ENCODE measurements at places on chromosomes 5 and 9.

- no peak for DNase-seq
These were observed 367.7 kb downstream of the PRELID2 start for GRCh38 chr5:145467446-145467845.

DNA sequence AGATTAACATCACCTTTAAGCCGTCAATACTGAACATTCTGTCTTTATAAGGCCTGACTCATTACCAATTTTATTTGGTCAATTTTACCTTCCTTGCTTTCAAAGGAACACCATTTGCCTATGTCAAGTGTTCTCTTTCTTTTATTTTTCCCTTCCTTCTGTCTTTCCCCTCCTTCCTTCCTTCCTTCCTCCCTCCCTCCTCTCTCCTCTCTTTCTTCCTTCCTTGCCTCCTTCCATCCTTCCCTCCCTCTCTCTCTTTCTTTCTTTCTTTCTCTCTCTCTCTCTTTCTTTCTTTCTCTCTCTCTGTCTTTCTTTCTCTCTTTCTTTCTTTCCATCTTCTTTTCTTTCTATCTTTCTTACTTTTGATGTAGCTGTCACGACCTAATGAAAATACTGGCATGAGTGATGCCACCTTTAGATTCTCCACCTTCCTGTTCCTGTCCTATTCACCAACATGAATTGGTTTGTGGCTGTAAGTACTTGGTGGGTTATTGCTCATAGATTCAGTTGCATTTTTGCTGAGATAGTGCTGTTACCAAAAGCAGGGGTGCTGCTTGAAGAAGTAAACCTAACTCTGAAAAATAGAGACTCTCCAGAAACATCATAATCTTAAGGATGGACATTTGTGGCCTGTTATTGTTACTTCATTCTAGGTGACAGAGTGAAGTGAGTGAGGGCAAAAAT, 33.8 kb downstream of the DOCK8 start:
- no peak for DNase-seq

GRCh38 chr9:35737143-35737542, 4.7 kb downstream of the CREB3 start:
- DNase-seq = no peak

- peak; percentile 18 for DNase-seq
These were observed 96.8 kb downstream of the PHF2 start for GRCh38 chr9:93673021-93673838.

GRCh38 chr5:10987925-10988504, 227.0 kb upstream of the DAP start:
- peak; percentile 0 for DNase-seq

DNA sequence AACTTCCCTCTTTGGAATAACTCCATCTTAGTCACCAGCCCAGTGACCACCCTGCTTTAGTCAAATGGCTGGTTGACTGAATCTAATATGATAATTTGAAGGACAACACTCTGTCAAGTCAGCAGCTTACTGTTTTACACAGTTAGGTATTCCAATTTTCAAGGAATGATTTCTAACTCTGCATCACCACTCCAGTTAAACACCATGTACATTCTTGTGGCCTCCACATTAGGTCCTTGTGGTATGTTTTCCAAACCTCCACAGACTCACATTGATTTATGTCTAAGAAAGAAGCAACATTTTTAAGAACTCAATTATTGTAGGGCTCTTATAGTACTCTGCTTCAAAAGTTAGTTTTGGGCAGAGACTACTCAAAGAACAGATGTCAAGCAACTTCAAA, 110.7 kb downstream of the TLE1 start:
- no peak for DNase-seq

- no peak for DNase-seq
These were observed 232.6 kb upstream of the ADAMTS16 start for GRCh38 chr5:4907571-4907970.

- DNase-seq = no peak
These were observed 2.4 kb downstream of the SOWAHA start for GRCh38 chr5:132815454-132815853.

DNA sequence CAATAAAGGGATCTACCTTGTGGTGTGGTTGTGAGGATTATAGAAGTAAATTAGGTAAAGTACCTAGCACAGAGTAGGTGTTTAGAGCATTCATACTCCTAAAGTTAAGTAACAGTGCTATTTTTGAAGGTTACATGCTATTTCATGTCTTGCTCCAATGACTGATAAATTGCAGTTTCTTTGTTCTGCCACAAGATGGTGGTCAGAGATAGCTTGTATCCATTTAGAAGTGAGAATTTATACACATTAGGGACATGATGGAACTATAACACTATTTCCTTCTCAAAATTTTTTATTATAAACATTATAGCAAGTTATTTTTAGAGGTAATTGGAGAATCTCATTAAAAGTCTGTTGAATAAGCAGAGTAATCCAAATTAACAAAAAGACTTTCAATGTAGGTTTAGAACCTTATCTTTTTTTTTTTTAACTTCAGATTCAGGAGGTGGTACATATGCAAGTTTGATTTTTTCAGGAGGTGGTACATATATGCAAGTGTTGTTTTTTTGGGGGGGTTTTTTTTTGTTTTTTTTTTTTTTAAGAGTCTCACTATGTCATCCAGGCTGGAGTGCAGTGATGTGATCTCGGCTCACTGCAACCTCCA, 17.1 kb downstream of the MTREX start:
- DNase-seq = no peak

DNA sequence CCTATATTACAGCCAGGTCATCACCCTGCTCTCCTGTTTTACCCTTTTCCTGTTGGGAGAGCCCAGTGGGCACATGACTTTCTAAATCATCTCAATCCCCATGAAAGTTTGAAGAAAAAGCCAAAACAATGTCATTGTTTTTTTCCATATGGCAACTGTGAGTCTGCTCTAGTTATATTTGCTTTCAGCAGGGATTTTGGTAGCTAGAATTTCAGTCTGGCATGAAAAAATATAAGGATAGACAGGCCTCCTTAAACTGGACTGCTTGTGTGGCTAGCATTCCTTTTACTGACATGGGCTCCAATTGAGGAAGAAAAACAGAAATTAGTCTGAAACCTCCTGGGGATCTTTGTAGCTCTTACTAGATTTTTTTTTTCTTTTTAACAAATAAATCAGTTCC, 25.6 kb downstream of the MOCS2 start:
- DNase-seq = no peak

DNA sequence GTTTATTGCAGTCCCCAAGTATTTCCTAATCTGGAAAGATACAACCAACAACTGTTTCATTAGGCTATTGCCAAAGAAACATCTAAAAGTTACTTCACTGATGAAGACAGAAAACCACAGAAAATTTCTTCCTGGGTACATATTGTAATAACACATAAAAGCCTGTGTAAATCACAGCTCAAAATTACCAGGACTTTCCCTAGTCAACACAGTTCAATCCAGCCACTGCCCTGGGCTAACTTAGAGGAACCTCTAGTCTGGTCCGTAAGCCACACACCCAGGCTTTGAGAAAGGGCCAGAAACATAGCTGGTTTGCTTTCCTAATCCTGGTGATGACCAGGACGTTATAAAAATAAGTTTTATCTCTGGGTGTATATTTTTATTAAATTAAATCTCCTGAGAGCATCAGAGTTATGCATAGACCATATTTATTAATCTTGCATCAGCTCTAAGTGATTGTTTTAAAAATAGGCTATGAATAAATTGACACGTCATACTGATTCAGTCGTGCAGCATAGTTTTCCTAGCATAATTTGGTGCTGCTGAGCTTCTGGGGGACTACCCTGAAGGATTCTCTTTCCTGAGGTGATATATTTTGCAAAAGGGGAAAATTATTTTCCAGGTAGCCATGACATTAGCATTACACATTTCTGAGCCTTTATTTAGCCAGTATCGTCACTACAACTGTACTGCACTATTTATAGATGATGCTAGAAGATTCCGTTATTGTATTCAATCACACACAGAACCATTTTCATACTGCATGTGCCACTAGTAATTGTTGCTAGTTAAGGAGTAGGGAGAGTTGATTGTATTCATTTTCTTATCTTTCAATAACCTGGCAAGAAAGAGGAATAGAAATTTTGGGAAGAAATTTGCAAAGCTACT, 12.6 kb upstream of the MUSK start:
- no peak for DNase-seq

DNA sequence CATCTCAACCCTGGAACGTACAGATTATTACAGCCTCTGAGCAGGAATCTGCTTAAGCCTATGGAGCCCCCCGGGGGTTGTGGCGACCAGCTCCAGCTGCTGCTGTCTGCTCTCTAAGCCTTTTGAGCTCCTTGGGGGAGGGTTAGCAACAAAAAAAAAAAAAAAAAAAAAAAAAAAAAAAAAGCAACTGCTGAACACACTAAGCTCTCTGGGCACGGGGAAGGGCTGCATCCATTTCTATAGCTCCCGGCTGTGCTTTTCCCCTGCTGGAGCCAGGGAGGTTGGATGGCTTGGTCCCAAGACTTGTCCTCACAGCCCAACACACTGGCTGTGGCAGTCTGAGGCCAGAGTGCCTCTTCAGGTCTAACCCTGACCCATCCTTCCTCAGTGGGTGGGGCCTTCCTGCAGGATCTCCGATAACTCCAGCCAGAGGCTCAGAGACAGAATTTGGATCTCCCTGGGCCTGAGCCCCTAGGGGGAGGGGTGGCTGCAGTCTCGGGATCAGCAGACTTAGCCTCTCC, 82.1 kb downstream of the FBN2 start:
- no peak for DNase-seq

GRCh38 chr9:131593091-131593820, 47.9 kb downstream of the PRRT1B start:
- no peak for DNase-seq

- DNase-seq = no peak
These were observed 63.2 kb downstream of the LHX2 start for GRCh38 chr9:124074746-124075145.

DNA sequence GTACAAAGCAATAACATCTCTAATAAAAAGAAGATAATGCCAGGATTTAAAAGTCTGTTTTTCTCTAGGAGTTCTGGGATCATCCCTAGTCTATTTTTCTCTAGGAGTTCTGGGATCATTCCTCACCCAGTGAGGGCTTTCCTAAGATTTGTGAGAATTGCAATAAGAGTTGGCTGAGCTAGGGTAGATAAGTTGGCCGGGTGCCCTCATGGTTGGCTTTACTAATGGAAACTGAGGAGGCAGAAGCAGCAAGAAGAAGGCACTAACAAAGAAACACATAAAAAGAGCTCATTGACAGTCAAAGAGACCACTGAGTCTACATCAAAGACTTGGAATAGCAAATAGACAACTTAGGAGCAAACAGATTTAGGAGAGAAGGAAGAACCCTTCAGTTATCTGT, 4.2 kb downstream of the SLC1A3 start:
- no peak for DNase-seq

GRCh38 chr5:122756264-122756911, 18.5 kb upstream of the SNX2 start:
- no peak for DNase-seq

DNA sequence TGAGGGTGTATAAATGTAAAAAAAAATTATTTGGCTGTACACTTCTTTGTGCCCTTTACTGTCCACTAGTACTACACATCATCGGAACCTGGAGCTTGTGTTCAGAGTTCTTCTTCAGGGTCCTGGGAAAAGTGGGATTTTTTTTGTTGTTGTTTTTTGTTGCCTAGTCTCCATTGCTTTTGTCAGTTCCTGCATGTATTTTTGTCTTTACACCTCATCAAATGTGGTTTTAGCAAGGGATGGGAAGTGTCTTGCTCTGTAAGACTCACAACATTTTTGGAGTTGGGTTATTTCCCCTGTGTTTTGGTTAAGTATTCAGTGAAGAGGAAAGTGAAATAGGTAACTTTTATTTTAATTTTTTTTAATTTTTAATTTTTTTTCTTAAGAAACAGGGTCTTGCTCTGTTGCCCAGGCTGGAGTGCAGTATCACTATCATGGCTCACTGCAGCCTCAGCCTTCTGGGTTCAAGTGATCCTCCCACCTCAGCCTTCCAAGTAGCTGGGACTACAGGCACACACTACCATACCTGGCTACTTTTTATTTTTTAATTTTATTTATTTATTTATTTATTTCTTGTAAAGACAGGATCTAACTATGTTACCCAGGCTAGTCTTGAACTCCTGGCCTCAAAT, 40.7 kb downstream of the GARNL3 start:
- no peak for DNase-seq

- DNase-seq = no peak
These were observed 402.5 kb downstream of the EFNA5 start for GRCh38 chr5:107268241-107268640.

GRCh38 chr5:154260224-154260927, 69.8 kb downstream of the GALNT10 start:
- DNase-seq = no peak

- DNase-seq = no peak
These were observed 12.4 kb downstream of the KCNV2 start for GRCh38 chr9:2729721-2730120.

DNA sequence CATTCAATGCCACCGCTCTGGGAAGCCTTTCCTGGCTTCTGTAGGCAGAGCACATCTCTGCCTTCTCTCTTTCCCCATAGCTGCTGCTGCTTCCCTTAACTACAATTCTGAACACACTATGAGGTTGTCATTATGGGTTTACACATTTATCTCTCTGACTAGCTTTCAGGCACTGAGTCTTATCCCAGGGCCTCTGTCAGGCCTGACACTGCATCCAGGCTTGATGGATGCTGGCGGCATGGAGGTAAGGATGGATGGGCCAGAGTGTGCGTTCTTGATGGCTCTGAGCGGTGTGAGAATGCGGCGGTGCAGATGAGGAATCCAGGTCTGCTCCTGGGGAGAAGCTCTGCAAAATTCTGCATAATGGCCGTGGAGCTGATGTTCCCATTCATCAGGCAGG, 6.3 kb downstream of the KCNIP1 start:
- no peak for DNase-seq

DNA sequence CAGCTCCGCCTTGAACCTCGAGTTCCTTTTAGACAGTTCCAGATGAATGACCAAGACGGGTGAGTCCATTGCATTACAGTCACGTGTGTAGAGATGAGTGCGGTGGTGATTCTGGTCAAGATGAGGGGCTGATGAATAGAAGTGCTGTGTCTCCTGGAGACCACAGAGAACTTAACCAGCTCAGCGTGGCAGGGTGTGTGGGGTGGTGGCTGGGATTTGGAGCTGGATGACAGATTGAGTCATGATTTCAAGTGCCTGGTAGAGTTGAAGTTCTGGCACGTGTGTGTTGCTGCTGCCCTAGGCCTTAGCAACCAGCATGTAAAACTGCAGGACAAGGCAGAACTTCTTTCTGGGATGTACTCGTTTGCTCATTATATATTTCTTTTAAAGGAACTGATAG, 53.3 kb downstream of the PRRC2B start:
- DNase-seq = no peak

- no peak for DNase-seq
These were observed 102.7 kb downstream of the OSMR start for GRCh38 chr5:38948501-38948900.

- no peak for DNase-seq
These were observed 489.4 kb downstream of the PRELID2 start for GRCh38 chr5:145345511-145346287.

- DNase-seq = no peak
These were observed 278.7 kb downstream of the ZNF608 start for GRCh38 chr5:124467745-124468144.

DNA sequence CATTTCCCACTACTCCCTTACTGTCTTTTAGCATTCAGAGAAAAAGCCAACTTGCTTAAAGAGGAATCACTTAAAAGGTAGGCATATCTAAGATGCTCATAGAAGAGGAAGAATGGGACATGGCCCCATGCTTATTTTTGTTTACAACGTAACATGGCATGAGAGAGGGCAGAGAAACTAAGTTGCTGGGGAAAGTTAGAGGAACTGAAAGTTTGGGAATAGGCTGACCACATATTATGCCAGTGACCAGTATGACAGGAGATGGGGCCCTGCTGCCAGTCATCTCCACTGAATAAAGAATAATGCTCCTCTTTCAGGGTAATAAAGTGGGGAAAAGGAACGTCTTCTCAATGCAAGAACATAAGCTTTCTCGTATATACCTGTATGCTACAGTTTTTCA, 1.9 kb downstream of the PLPP6 start:
- DNase-seq = no peak

Data from NCI-H1092 (cell line).